NCI-H1694 (cell line): ENCODE measurements at places on chromosomes 5 and 9.

GRCh38 chr5:76908166-76908565, 44.7 kb upstream of the CRHBP start:
- no peak for DNase-seq

- DNase-seq, result no peak
Measured at GRCh38 chr9:106376689-106377088, 486.3 kb upstream of the ZNF462 start.

- no peak for DNase-seq
Measured at GRCh38 chr5:35754481-35754880, 102.2 kb upstream of the IL7R start.

DNA sequence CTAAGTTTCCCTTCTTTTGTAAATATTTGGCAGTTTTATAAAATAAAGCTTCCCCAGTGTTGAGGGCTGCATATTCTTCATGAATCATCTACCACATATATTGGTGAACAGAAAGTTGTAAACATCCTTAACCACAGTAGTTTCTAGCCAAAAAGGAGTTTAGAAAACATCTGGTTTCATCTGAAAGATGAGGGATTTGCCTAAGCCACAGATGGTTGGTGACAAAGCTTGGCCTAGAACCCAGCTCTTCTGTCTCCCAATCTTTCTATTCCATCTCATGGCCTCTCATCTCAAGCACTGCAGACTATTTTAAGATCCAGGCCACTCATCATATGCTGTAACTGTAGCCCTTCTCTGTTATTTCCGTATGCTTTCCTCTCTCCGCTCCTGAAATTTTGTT, 232.3 kb upstream of the TRPM3 start:
- no peak for DNase-seq

GRCh38 chr5:154047324-154047723, 8.6 kb downstream of the MFAP3 start:
- no peak for DNase-seq
